Activated CD4-positive, alpha-beta T cell treated with anti-CD3 and anti-CD28 coated beads, Interleukin-2, amount 10 ng/mL, durations not matched to agents 7 days and 5 days (primary cell): ENCODE measurements at places on chromosomes 11 and 22. TPM values are rescaled to one million over a fixed set of nuclear protein-coding genes. Genes with fewer than 3 reads are reported as not detected.

FAT3 gene
- not detected for total RNA-seq

FOSL1 gene
- total RNA-seq, result 1.7 TPM

INTS4 gene
- 49.1 TPM for total RNA-seq

HBB gene
- not detected for total RNA-seq

XRRA1 gene
- 10.7 TPM for total RNA-seq

GRCh38 chr11:124897674-124898262, at the start of gene ROBO4:
ROBO4 (minus strand) TSS chr11:124897865; CDS start chr11:124897795, 70 bp downstream.
- peak within 1 kb of the TSS; percentile 33 for H3K27ac ChIP-seq
- no peak within 1 kb of the TSS for H3K4me3 ChIP-seq
- H3K36me3 ChIP-seq, result no peaks in the 10 kb centered on the region
- DNase-seq, result no peak
- peaks cover 30% of the 10 kb centered on the region for H3K27me3 ChIP-seq

DNA sequence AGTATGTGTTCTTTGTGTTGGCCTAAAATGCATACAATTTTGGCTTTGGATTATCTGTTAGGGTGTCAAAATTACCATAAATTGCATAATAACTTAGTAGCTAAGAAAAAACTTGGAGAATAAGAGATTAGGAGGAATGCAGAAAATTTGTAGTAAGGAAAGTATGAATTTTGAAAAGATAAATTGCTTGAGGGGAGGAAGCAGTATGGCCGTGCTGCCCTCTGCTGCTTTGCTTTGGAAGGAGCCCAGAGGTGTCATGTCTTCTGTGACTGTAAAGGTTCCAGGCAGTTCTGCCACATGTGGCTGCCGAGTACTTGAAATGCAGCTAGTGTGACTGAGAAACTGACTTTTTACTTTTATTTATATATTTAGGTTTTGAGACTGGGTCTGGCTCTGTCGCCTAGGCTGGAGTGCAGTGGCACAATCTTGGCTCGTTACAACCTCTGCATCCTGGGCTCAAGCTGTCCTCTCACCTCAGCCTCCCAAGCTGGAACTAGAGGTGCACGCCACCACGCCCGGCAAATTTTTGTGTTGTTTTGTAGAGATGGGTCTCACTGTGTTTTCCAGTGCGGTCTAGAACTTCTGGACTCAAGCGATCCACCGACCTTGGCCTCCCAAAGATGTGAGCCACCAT, 1.8 kb downstream of the ADSL start:
- H3K36me3 ChIP-seq, result peaks cover 31% of the 10 kb centered on the region
- H3K27ac ChIP-seq, result peak overlapping the region; percentile 99
- DNase-seq, result peak; percentile 81

DNA sequence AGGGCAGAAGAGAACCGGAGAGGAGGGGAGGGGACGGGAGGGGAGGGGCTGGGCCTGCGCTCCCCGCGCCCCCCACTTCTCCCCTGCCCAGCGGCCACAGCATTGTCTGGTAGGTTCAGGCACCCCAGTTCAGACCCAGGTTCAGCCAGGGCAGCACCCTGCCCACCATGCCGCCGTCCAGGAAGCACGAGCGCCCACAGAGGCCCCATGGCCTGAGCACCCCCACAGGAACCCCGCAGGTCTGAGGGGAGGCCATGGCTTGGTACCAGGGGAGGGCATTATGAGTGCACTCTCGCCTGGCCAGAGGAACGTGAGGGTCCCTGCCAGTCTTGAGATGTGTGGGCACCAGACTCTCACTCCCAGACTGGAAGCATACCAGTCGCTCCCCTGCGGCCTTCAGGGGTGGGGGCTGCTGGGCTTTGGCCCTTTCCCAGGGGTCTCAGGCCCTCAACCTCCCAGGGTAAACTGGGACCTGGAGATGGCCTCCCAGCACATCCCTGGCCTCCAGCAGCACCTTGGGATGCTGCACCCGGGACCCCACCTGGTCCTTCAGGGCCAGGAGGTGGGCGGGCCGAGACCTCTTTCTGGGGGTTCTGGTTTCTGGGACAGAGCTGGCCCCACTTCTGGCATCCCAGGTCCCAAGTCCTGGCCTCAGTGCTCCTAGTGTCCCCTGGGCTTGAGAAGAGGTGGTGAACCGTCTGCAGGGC, 597 bp upstream of the PLXNB2 start:
- no peaks in the 10 kb centered on the region for H3K36me3 ChIP-seq
- no peak overlapping the region for H3K27ac ChIP-seq
- H3K4me3 ChIP-seq, result peak overlapping the region; percentile 19
- H3K27me3 ChIP-seq, result peaks cover 13% of the 10 kb centered on the region
- DNase-seq, result no peak
- peaks cover 16% of the 10 kb centered on the region for H3K4me1 ChIP-seq

DNA sequence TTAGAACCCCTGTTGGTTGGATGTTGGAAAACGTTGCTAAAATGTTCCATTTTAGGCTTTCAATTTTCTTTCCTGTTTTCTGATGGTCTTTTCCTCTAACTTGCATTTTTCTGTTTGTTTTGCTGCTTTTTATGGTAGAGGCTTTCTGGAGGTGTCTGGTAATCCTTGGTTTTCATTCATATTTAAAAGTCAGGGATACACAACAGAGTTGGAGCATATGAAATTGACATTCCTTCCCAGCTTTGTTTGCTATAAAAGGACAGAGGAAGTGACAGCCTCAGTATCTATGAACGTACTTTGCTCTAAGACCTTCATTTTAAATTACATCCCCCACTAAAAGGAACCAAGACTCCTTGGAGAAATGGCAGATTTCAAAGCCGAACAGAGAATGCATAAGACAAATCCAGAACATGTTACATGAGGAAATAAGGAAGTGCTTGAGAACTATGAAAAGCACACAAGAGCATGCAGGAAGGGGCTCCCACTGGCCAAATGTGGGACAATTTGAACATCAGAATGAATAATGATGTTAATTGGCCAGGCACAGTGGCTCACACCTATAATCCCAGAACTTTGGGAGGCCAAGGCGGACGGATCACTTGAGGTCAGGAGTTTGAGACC, 56.7 kb downstream of the PPP6R3 start:
- H3K36me3 ChIP-seq, result peaks cover 62% of the 10 kb centered on the region
- H3K27ac ChIP-seq, result no peak overlapping the region
- H3K27me3 ChIP-seq, result no peaks in the 10 kb centered on the region

GRCh38 chr11:73532310-73532709, 65.6 kb downstream of the FAM168A start:
- DNase-seq, result no peak
- H3K4me3 ChIP-seq, result no peak overlapping the region
- H3K27me3 ChIP-seq, result no peaks in the 10 kb centered on the region
- H3K36me3 ChIP-seq, result peaks cover 8% of the 10 kb centered on the region

- H3K27me3 ChIP-seq, result peaks cover 19% of the 10 kb centered on the region
- H3K4me3 ChIP-seq, result no peak overlapping the region
- H3K27ac ChIP-seq, result no peak overlapping the region
- H3K4me1 ChIP-seq, result peaks cover 7% of the 10 kb centered on the region
These were observed 38.1 kb downstream of the DIXDC1 start for GRCh38 chr11:111975076-111975806.

DNA sequence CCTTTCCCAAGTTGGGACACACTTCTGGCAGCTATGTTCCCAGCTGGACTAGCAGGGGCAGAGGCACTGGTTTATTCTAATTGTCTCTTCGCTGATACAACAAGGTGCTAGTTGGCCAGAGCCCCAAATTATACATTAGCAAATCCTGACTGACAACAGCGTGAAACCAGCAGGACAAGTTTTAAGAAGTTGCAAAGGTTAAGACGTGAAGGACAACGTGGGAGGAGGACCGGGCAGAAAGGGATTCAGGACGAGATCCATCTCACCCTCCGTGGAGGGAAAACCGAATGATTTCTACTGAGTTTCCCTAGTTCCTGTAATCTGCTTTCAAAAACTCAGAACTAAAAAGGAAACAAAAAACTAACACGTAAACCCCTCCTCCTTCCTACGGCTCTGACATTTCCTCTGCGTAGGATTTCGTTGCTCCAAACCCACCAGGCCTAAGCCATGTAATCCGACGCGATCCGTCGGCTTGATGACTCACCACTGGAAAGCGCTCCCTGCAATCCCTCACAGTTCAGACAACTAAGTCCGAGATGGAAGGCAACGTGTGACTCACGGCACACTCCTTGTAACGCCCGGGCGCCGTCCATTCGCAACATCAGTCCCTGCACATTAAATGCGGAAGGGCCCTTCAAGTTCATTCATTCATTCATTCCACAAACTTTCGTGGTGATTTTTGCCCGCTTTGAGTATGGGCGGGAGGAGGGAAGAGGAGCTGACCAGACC, 703 bp downstream of the POGLUT3 start:
- DNase-seq, result peak; percentile 69
- no peaks in the 10 kb centered on the region for H3K27me3 ChIP-seq
- H3K4me1 ChIP-seq, result peaks cover 34% of the 10 kb centered on the region
- peak overlapping the region; percentile 100 for H3K27ac ChIP-seq
- peak overlapping the region; percentile 97 for H3K4me3 ChIP-seq
- peaks cover 16% of the 10 kb centered on the region for H3K36me3 ChIP-seq

DNA sequence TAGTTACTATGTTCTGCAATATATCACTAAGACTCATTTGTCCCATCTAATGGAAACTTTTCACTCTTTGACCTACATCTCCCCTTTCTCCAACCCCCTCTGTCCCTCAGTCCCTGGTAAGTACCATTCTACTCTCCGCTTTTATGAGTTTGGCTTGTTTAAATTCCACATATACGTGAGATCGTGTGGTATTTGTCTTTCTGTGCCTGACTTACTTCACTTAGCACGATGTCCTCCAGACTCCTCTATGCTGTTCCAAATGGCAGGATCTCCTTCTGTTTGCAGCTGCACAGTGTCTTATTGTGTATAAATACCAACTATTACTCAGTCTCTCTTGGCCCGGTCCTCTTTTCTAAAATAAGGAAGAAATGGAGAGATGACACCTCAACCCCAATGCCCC, 205.4 kb upstream of the NTM start:
- no peak for DNase-seq
- H3K27me3 ChIP-seq, result no peaks in the 10 kb centered on the region
- H3K36me3 ChIP-seq, result no peaks in the 10 kb centered on the region

DNA sequence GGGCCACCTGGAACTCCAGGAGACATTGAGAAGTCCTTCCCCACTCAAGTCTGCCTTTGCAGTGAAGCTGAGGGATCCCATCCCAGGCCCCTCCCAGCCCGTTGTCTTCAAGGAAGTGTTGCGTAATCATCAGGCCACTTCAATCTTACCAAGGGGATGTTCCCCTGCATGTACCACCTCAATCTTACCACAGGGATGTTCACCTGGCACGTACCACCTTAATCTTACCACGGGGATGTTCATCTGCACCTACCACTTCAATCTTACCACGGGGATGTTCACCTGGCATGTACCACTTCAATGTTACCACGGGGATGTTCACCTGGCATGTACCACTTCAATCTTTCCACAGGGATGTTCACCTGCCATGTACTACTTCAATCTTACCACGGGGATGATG, 108.0 kb upstream of the SYN3 start:
- no peak for DNase-seq
- H3K27ac ChIP-seq, result no peak overlapping the region
- no peaks in the 10 kb centered on the region for H3K4me1 ChIP-seq
- H3K36me3 ChIP-seq, result no peaks in the 10 kb centered on the region
